ENCODE measurements at places on chromosomes 11 and 22.

GRCh38 chr11:28808771-28809170, 700.6 kb downstream of the METTL15 start:
- no peak for DNase-seq

DNA sequence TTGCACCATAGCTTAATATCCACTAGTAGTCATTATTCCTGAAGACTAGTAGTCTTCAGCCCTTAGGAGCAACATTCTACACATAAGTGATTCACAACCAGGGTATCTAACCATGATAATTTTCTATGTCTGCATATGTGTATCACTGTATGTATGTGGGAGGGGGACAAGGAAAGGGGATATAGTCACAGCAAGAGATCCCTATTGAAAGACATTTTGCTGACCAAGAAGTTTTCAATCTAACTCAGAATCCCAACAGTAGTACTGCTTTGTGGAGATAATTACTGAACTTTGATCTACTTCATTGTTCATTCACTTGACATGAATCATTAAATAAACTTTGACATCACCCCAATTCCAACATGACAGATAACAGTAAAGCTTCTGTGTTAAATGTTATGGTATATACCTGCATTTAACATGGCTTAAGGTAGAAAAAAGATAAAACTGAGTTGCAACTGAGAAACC, 10.3 kb downstream of the PIK3C2A start:
- DNase-seq = no peak

GRCh38 chr11:65918211-65919140, at the start of gene C11orf68:
C11orf68 (minus strand) TSS chr11:65919062; CDS start chr11:65919031, 31 bp downstream.
- no peak for DNase-seq

GRCh38 chr11:114774599-114775361, 96.5 kb downstream of the NXPE2 start:
- peak; percentile 72 for DNase-seq

DNA sequence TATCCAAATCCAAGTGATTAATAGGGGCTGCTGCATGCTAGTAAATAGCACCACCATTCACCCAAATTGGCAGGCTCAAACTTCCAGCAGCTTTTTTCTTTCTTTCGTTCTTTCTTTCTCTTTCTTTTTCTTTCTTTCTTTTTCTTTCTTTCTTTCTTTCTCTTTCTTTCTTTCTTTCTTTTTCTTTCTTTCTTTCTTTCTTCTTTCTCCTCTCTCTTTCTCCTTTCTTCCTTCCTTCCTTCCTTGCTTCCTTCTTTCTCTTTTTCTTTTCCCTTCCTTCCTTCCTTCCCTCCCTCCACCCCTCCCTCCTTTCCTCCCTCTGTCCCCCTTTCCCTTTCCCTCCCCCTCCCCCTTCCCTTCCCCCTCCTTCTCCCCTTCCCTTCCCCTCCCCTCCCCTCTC, 81.5 kb downstream of the PDE3B start:
- DNase-seq = no peak

DNA sequence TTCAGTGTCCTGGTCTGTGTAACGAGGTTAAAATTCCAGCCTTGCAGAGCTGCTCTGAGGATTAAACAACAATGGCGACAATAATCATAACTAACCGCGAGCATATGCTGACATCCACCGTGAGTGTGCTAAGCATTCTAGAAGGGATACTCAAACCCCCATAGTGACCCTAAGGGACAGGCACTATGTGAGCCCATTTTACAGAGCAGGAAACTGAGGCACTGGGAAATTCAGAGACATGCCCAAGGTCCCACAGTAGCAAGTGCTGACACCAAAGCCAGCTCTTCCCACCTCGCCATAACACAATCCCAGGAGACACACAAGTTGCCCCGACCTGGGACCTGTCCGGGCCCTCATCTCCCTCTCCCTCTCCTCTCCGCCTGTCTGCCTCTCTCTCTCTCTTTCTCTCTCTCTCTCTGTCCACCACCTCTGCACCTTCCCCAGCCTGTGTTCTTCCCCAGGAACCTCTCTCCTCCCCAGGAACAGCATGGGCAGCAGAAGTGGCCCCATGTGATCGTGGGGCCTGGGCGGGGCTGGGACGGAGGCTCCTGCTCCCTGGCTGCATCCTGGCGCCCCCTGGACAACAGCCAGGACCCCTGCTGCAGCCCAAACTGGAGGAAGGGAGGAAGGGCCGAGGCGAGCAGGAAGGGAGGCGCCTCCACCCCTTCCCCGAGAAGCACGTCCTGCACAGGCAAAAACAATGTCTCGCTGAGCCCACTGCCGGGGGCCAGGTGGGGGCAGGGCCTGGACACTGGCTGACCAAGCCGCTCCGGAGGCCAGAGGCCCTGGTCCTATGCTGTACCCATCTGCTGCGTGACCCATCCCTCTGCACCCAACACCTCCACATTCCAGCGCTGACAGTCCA, 14.8 kb upstream of the MFNG start:
- no peak for DNase-seq

GRCh38 chr11:61675826-61676225, 4.4 kb upstream of the DAGLA start:
- DNase-seq = no peak

DNA sequence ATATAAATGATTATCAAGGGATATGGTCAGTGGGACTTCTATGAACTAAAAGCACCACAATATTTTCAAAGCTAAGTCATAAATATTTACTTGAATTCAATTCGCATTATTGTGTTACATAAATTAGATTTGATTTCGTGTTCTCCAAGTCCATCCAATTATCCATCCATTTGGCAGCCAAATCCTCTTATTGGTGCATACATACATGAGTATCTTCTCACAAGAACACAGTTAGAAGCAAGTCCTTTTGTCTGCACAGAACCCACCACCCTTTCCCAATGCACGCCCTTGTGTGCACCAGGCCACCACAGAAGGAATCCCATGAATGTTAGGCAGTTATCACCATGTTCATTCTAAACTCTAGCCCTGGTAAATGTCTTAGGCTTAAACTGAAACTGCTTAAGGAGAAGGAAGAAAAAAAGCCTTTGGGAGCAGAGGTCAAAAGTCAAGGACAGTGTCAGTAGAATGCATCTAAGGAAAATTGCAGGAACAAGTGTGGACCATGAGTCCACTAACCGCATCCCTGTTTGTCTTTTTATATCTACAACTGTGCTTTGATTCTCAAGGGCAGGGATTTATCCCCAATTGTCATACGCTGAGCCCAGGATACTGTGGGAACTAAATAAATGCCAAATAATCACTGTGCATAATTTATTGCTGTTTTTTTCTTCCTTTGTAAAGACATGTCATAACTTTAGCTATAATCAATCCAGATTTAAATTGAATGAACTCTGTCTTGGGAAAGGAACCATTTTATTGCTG, 108.2 kb upstream of the DDI1 start:
- DNase-seq = no peak

DNA sequence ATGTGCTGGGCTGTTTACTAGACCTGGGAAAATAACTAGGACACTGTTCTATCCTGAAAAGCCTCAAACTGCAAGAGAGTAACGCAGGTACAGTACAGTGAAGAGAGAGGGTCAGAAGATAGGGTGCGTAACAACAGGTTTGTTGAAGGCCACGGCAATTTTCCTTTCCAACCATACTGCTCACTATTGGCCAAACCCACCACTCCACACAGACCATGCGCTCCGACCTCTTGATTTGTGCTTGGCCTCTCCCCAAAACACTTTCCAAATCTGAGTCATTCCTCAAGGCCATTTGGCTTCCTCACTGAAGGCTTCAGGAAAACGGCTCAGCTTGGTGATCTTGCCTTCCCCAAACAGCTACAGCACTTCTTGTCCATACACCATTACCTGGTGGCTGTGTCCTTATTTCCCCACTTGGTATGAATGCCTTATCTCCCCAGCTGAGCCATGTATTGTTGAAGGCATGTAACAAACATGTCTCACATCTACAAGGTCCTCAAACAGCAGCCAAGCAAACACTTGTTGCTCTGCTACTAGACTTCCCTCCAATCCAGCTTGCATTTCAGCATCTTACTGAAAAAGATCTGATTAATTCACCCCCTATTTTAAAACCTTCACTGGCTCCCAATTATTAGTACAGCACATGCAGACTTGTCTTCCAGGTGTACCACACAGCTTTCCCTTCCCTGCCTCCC, 40.9 kb downstream of the TCF20 start:
- DNase-seq = no peak

GRCh38 chr22:37053310-37054055, 1.9 kb downstream of the KCTD17 start:
- no peak for DNase-seq

GRCh38 chr11:47565340-47566148, at the start of gene PTPMT1:
PTPMT1 (plus strand) TSS chr11:47565599; CDS start chr11:47565623, 24 bp downstream.
- no peak for DNase-seq

DNA sequence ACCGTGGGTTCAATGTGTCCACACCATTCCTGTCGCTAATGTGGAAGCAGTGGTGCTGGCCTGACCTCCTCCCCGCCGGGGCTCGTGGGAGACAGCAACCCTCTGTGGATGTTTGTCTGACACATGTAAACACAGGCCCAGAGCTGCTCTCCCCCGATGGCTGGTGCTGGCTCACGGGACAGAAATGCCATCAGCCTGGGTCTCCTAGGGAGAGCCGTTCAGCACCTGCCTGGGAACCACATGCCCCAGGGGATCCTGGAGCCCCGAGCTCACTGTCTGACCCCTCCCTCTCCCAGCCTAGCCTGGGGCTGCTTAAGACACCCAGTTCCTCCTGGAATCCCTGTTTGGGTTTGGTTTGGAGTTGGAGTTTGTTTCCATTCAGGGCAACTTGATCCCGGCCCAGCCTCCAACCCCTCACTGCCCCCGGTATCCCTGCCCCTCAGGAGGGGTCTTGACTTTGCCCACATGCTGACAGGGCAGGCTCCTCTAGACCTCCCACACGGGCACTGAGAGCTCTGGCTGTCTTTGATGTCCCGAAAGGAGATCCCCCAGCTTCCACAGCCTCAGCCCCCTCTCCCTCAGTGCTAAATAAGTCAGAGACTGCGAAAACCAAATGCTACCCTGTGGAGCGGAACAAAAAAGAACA, 50.9 kb upstream of the WNT11 start:
- DNase-seq = no peak

DNA sequence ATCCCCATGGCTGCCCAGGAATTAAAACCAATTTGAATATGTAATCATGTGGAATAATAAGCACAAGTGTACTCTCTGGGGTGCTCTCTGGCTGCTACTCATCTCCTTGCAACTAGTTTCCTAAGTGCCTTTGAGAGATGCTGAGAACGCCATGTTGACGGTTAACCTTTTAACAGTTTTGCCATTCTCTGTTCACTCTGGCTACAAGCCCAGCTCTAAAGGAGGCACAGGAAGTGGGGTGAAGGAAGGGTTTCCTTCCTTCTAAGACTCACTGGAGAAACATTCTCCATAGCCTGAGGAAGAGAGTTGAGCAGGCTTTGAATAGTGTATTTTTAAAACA, 122.0 kb upstream of the ZC3H12C start:
- DNase-seq = no peak

GRCh38 chr11:119144825-119145486, 3.9 kb upstream of the ABCG4 start:
- no peak for DNase-seq

DNA sequence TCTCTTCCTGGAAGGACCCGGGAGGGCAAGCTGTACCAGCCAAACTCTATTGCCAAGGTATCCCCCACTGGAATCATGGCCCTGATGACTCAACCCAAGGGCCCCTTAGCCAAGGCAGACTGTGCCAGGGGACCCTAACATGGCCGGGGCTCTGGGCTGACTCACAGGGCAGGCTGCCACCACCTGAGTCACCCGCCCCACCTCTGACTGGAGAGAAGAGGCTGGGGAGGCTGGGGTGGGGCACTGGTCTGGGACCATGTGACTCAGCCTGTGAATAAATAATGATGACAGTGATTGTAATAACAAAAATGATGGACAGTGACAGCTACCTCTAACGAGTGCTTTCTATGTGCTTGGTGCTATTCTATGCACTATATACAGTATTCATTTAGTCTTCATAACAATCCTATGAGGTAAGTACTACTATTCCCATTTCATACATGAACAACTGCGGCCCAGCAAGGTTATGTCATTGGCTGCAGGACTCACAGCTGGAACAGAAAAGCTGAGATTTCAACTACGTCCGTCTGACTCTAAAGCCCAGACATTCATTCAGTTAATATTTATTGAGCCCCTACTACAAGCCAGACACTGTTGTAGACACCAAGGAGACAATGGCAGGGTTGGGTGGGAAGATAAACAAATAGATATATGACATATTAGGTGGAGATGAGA, 84.2 kb downstream of the FBXO7 start:
- DNase-seq = no peak

DNA sequence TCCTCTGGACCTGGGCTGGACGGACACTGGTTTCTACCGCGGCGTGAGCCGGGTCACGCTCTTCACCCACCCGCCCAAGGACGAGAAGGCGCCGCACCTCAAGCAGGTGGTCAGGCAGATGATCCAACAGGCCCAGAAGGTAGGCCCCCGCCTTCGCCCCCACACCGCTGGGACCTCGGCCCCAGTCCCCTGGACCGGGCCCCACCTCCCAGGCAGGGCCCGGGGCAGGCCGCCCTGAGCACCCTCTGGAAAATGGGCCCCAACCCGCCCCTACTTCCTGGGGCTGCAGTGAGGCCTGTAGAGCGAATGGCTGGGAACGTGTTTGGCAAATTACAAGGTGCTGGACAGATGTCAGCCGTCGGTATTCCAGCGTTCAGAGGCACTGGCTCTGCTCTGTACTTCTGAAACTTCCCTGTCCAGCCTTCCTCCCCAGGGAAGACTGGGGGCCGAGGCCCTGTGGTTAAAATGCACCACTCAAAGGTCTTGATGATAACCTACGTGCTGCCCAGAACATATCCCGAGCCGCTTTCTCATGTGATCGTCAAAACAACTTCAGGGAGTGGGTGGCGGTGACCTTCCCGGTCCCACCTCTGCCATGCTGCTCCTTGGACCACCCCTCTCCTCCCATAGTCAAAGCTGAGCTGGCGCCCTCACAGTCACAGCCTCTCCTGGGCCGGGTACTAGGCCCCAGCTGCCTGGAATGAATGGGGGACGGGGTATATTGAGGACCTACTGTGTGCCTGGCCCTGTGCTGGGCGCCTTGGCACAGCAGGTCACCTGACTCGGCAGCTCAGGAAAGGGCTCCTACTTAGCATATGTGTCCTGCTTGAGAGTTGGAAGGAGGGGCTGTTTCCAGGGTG, 869 bp downstream of the FAM83F start:
- no peak for DNase-seq

GRCh38 chr11:134116210-134116609, 47.3 kb downstream of the JAM3 start:
- DNase-seq = no peak
